ENCODE measurements at places on chromosomes 2 and 18. TPM values are rescaled to one million over a fixed set of nuclear protein-coding genes. Genes with fewer than 3 reads are reported as not detected.

DNA sequence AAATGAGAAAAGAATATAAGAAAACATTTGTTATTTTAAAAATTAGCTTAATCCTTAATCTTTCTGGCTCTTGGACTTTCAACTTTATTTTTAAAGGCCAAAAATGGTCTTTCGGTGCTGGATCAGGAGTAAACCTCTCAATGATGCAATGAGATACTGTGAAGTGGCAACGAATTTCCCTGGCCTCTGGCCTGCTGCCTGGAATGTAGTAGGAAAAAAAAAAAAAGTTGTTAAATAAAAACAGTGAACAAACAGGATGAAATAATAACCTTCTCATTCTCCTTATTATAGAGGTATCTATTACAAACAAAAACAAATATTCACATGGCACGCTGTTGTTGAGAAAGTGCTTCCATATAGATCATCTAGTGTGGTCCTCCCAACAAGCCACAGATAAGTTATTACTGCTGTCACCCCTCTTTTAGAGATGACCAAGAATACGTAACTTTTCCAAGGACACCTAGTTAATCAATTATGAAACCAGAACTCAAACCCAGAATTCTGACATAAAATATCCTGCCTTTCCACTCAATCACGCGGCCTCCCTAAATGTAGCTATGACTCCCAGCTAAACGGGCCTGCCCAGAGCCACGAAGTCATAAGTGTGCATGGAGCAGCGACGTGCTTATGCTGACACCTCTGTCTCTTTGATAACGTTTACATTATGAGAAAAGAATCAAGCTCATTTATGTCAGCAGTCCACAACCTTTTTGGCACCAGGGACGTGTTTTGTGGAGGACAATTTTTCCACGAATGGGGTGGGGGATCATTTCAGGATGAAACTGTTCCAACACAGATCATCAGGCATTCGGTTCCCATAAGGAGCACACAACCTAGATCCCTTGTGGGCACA, 170.9 kb downstream of the BCL2 start:
- DNase-seq: no peak

DNA sequence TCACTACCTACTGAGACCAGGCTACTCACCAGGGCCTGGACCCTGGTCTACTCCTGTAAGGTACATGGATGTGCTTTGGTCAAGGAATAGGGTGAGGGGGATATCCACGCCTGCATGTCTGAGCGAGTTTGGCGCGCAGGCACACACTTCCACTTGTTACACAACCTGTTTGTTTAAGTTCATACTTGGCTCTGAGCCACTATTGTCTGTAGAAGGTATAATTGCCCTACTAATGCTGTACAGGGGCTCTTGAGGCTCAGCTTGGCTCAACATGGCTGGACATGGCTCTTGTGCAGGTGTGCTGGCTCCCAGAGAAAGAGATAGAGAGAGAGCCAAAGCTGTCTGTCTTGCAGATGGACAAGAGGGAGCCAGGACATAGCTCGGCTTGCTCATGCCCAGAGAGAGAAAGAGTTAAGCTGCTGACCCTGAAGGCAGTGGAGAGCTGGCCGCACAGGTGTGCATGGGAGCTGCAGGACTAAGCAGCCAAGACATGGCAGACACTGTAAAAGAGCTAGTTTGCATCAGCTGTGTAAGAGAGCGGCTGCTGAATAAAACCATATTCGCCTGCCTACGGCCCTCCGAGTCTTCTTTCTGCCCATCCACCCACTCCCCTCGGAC, 35.2 kb downstream of the NPPC start:
- no peak for DNase-seq

DNA sequence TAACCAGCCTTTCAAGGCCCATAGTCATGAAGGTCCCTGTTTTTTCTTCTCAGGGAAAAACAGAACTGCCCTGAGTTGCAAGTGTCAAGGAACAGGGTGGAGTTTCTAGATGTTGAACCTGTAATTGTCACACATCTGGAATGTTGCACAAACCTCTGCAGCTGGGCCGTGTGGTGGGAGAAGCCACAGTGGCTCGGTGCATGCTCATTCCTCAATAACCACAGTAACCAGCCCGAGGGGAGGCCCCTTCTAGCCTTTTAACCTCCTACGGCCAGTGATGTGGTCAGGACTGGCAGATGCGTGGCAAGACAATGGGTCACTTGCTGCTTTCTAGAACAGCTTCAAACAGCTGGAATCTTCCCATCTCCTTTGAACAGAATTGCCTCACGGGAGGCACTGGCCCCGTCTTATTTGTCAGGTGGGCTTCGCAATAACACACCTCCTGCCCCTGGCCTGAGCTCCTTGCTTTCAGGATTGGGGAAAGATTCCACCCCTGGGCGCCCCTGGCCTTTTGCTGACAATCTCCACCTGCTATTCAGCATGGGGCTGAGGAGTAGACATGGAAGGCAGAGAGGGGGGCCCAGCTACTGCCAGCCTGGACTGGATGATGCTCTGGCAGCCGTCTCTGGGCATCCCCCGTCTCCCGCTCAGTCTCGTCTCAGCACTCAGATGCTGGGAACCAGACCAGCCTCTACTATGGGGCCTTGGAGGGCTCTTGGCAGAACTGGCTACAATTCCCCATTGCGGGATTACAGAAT, 102.9 kb downstream of the KLHL29 start:
- no peak for DNase-seq

GRCh38 chr2:200472853-200473464, 36.9 kb downstream of the KCTD18 start:
- no peak for DNase-seq

DNA sequence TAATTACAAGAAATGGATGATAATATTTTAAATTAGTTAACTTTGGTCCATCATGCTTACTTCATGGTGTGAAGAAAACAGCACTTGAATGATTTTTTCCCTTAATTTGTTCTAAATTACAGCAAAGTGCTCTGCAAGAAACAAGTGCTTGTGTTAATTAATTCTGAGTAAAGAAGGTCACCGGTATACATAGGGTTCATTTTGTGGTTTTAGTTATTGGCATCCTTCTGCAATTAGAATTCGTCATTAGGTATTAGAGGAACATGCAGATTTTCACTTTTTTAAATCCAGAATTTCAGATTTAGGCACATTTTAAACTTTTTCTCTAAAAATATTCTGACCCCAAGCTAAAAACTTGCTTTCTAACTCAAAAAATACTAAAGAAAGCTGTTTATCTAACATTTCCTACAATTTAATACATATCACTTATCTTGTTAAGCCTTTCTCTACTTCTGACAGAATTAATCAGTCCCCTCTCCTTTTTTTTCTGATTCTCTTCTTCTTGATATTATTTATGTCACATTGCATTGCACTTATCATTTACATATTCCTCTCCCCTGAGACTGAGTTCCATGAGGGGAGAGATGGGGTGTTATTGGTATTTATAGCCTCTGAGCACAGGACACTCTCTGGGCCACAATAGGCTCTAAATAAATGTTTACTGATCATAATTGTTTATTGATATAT, 129.2 kb downstream of the PLA2R1 start:
- no peak for DNase-seq

DNA sequence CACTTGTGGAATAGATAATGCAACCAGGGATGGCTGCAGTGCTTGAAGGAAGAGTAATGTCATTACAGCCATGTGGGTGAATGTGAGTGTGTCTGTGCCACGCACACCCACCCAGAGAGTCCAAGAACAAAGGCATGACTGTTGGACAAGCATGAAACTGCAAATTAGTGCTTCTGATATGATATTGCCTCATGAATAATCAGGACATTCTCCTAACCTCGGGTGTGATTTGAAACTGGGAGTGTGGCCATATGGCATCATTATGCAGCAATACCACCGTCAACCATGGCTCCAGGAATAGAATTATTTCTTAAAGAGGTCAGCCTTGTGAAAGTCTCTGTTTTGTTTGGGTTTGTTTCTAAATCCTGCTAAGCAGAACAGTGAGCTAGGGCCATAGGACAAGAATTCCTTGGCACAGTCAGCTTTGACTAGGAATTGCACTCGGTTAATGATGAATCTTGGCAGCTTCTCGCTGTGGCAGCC, 678.0 kb upstream of the RAB6C start:
- no peak for DNase-seq

The SLC8A1 gene
- 1.8 TPM for total RNA-seq

DNA sequence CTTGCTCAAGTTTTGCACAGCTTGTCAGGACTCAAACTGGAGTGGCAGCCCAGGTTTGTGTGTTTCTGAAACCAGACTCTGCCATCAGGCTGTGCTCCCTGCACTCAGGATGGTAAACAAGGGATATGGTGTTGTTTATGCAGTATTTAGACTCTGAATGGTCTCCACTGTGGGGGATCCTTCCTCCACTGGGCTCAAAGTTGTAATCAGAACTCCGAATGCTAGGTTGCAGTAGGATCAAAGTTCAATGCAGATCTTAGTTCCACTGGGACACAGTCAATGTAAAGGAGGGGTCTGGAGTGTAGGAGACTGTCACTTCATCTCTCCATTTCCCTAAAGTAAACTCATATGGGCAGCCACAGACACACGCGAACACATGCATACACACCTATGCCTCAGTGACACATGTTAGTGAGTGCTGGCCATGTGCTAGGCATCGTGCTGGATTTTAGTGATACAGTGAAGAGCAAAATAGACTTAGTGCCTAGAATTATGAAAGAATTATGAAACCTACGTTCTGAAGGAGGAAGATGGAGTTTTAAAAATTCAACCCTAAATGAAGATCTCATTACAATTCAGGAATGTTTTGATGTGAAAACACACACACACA, 6.1 kb downstream of the IL18R1 start:
- no peak for DNase-seq

The AQP12B gene
- total RNA-seq: not detected

The REV1 gene
- total RNA-seq: 53.7 TPM

DNA sequence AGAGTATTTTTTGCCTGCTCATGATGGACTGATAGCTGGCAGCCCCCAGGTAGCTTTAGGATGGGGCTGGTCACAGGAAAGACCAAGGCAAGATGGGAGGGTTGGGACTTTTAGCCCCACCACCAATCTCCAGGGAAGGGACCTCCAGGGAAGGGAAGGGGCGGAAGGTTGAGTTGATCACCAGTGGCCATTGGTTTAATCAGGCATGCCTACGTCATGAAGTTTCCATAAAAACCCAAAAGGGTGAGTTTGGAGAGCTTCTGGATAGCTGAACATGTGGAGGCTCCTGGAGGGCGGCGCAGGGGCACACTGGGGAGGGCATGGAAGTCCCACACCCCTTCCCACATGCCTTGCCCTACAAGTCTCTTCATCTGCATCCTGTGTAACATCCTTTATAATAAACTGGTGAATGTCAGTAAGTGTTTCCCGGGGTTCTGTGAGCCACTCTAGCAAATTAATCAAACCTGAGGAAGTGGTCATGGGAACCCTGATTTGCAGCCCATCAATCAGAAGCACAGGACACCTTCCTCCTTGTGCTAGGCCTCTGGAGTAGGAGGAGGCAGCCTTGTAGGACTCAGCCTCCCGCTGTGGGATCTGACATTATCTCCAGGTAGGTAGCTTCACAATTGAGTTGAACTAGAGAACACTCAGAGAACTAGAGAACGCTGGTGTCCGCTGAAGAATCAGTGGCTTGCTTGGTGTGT, 30.3 kb downstream of the RAB31 start:
- DNase-seq: no peak

GRCh38 chr2:103898561-103898960, 955.4 kb upstream of the POU3F3 start:
- DNase-seq: no peak

The RGPD4 gene
- not detected for total RNA-seq

GRCh38 chr2:64062840-64063239, 43.6 kb upstream of the VPS54 start:
- DNase-seq: no peak
